T-helper 2 cell treated with Interferon-gamma antibody and Interleukin-4, amounts not matched to agents 100 ng/mL and 5 ng/mL, for 36 hours (primary cell): ENCODE measurements at places on chromosomes 12 and 14. TPM values are rescaled to one million over a fixed set of nuclear protein-coding genes. Genes with fewer than 3 reads are reported as not detected.

The FAM90A1 gene
- 0.09 and 0.36 TPM in 2 replicates for total RNA-seq

The TMEM52B gene
- not detected in 2 replicates for total RNA-seq

The GLTP gene
- 23.9 and 24.8 TPM in 2 replicates for total RNA-seq

The PRH2 gene
- not detected in 2 replicates for total RNA-seq

The PSMB5 gene
- 70.8 and 72.4 TPM in 2 replicates for total RNA-seq

The NYNRIN gene
- 0.14 TPM in 2 replicates for total RNA-seq

The NINJ2 gene
- total RNA-seq, result 8.4 and 8.6 TPM in 2 replicates

The LRIG3 gene
- 0.05 TPM in 1 of 2 replicates, not detected in the other for total RNA-seq

The FBLN5 gene
- 2.0 and 2.6 TPM in 2 replicates for total RNA-seq

The SLC17A8 gene
- not detected in 2 replicates for total RNA-seq

The IL23A gene
- 8.6 and 10.1 TPM in 2 replicates for total RNA-seq

The ATG2B gene
- 18.8 and 20.3 TPM in 2 replicates for total RNA-seq

The LRP1-AS gene
- not detected in 2 replicates for total RNA-seq

The ACRBP gene
- total RNA-seq, result 1.5 and 1.7 TPM in 2 replicates

The FIGNL2 gene
- total RNA-seq, result 0.25 TPM in 2 replicates

The CLEC6A gene
- 0.09 TPM in 1 of 2 replicates, not detected in the other for total RNA-seq

The GARIN6 gene
- not detected in 2 replicates for total RNA-seq

The ADAM20 gene
- 0.23 and 0.41 TPM in 2 replicates for total RNA-seq

The PFDN5 gene
- total RNA-seq, result 287 and 296 TPM in 2 replicates

The PTPN21 gene
- 0.23 TPM in 1 of 2 replicates, not detected in the other for total RNA-seq

The C1S gene
- 2.2 TPM in 2 replicates for total RNA-seq

The TMEM132C gene
- not detected in 2 replicates for total RNA-seq

The BCL11B gene
- total RNA-seq, result 79.2 and 79.6 TPM in 2 replicates

The MANSC4 gene
- not detected in 2 replicates for total RNA-seq

The OR11H12 gene
- total RNA-seq, result not detected in 2 replicates

The CAND1 gene
- total RNA-seq, result 157 TPM in 2 replicates

The KRT77 gene
- total RNA-seq, result not detected in 2 replicates

The TMTC3 gene
- 5.9 and 6.8 TPM in 2 replicates for total RNA-seq

The RNF212B gene
- not detected in 2 replicates for total RNA-seq

The ELK3 gene
- 29.8 and 31.4 TPM in 2 replicates for total RNA-seq

The SYCP3 gene
- total RNA-seq, result 0.93 and 1.2 TPM in 2 replicates

The BMP4 gene
- 0.55 and 1.0 TPM in 2 replicates for total RNA-seq

The ADGRD1 gene
- 0.50 and 0.61 TPM in 2 replicates for total RNA-seq

The DICER1 gene
- 57.0 and 60.0 TPM in 2 replicates for total RNA-seq

The VASH1 gene
- total RNA-seq, result 5.8 and 6.4 TPM in 2 replicates

The PLA2G1B gene
- total RNA-seq, result not detected in 2 replicates

The SLC35F4 gene
- total RNA-seq, result not detected in 2 replicates

The KCNMB4 gene
- total RNA-seq, result 0.25 and 0.27 TPM in 2 replicates

The SPIC gene
- not detected in 2 replicates for total RNA-seq

The SMIM41 gene
- total RNA-seq, result not detected in 2 replicates

The PTPRQ gene
- total RNA-seq, result not detected in 2 replicates

The KRT71 gene
- total RNA-seq, result not detected in 2 replicates
